Neural crest cell (in vitro differentiated cells): ENCODE measurements at places on chromosomes 3 and 15. TPM values are rescaled to one million over a fixed set of nuclear protein-coding genes. Genes with fewer than 3 reads are reported as not detected.

Gene NMNAT3
- 2.1 and 2.5 TPM in 2 replicates for total RNA-seq

Gene SLC22A14
- total RNA-seq = not detected in 2 replicates

Gene RNF111
- 37.4 and 37.7 TPM in 2 replicates for total RNA-seq

Gene NOP10
- 181 and 191 TPM in 2 replicates for total RNA-seq

Gene COL6A5
- total RNA-seq = not detected in 2 replicates

Gene IL5RA
- total RNA-seq = not detected in 2 replicates

Gene CD200R1L
- not detected in 2 replicates for total RNA-seq

Gene LMAN1L
- not detected in 2 replicates for total RNA-seq

Gene FOXB1
- 5.9 and 6.1 TPM in 2 replicates for total RNA-seq

Gene THAP10
- 6.7 and 7.5 TPM in 2 replicates for total RNA-seq

Gene GABRB3
- total RNA-seq = 19.8 and 23.7 TPM in 2 replicates

Gene NMB
- total RNA-seq = 4.0 and 4.9 TPM in 2 replicates

Gene GOLGA8S
- total RNA-seq = 0.25 and 0.33 TPM in 2 replicates

Gene CCDC71
- 26.0 and 29.4 TPM in 2 replicates for total RNA-seq

Gene PAK6
- 0.28 and 0.93 TPM in 2 replicates for total RNA-seq

Gene EIF1B
- total RNA-seq = 85.6 and 91.3 TPM in 2 replicates

Gene GXYLT2
- 0.82 and 1.2 TPM in 2 replicates for total RNA-seq

Gene ITIH1
- not detected in 2 replicates for total RNA-seq

Gene ILDR1
- not detected in 2 replicates for total RNA-seq

Gene C3orf20
- total RNA-seq = 0.14 TPM in 1 of 2 replicates, not detected in the other

Gene GPR62
- total RNA-seq = 0.18 and 0.23 TPM in 2 replicates

Gene TNFAIP8L3
- 0.20 TPM in 1 of 2 replicates, not detected in the other for total RNA-seq

Gene CACNA2D2
- 8.7 and 9.3 TPM in 2 replicates for total RNA-seq

Gene KNG1
- not detected in 2 replicates for total RNA-seq

Gene RTP4
- total RNA-seq = not detected in 2 replicates

Gene HESX1
- total RNA-seq = 0.98 and 1.7 TPM in 2 replicates

Gene CPLX3
- not detected in 2 replicates for total RNA-seq

Gene GOLGA8N
- total RNA-seq = 2.2 and 2.6 TPM in 2 replicates

Gene LSMEM2
- total RNA-seq = not detected in 2 replicates

Gene CACNA2D3
- total RNA-seq = 0.34 and 0.82 TPM in 2 replicates

Gene ABTB1
- total RNA-seq = 6.8 and 7.2 TPM in 2 replicates

Gene PAQR5
- total RNA-seq = 0.16 and 0.21 TPM in 2 replicates

Gene CDV3
- 166 and 174 TPM in 2 replicates for total RNA-seq

Gene ZKSCAN7
- 17.3 and 21.0 TPM in 2 replicates for total RNA-seq

Gene CYP19A1
- total RNA-seq = not detected in 2 replicates

Gene SAMMSON
- total RNA-seq = not detected in 2 replicates

Gene RETNLB
- total RNA-seq = not detected in 2 replicates

Gene CFAP100
- total RNA-seq = 1.1 and 1.7 TPM in 2 replicates

Gene ARL6IP5
- total RNA-seq = 59.2 and 59.9 TPM in 2 replicates

Gene GPD1L
- total RNA-seq = 6.0 and 7.7 TPM in 2 replicates

Gene SNTN
- total RNA-seq = not detected in 2 replicates

Gene SCG5
- 25.1 and 28.9 TPM in 2 replicates for total RNA-seq

Gene ST8SIA2
- 25.5 and 27.4 TPM in 2 replicates for total RNA-seq

Gene ADAMTSL3
- total RNA-seq = 0.07 TPM in 1 of 2 replicates, not detected in the other

Gene INSYN1
- 9.5 and 9.6 TPM in 2 replicates for total RNA-seq

Gene RASGRP1
- total RNA-seq = 1.6 and 1.8 TPM in 2 replicates

Gene AGBL1
- total RNA-seq = 0.05 and 0.07 TPM in 2 replicates

Gene RYR3
- 1.5 and 2.2 TPM in 2 replicates for total RNA-seq

Gene ZNF774
- 5.9 and 6.2 TPM in 2 replicates for total RNA-seq

Gene NR1I2
- total RNA-seq = 0.26 TPM in 1 of 2 replicates, not detected in the other

Gene SOX2
- 105 and 110 TPM in 2 replicates for total RNA-seq

Gene STAB1
- 0.11 and 0.16 TPM in 2 replicates for total RNA-seq

Gene ANKRD63
- not detected in 2 replicates for total RNA-seq

Gene LRRC2
- total RNA-seq = 0.12 TPM in 1 of 2 replicates, not detected in the other

Gene NSMCE3
- total RNA-seq = 11.9 and 12.5 TPM in 2 replicates
